Activated naive CD4-positive, alpha-beta T cell treated with anti-CD3 and anti-CD28 coated beads for 36 hours (primary cell): ENCODE measurements at places on chromosomes 2 and 18. TPM values are rescaled to one million over a fixed set of nuclear protein-coding genes. Genes with fewer than 3 reads are reported as not detected.

Gene IL1F10
- total RNA-seq: not detected

Gene CNRIP1
- total RNA-seq: not detected

Gene ST6GAL2
- not detected for total RNA-seq

Gene ADCYAP1
- not detected for total RNA-seq

Gene GTF3C2
- 72.3 TPM for total RNA-seq

Gene FMNL2
- 2.7 TPM for total RNA-seq

Gene PARD6G
- 0.10 TPM for total RNA-seq

Gene INO80B
- total RNA-seq: 26.5 TPM

Gene TYMS
- total RNA-seq: 315 TPM

Gene SERPINB10
- not detected for total RNA-seq

Gene ATP6V1C2
- not detected for total RNA-seq

Gene REG3G
- not detected for total RNA-seq

Gene SIX3
- not detected for total RNA-seq
